ENCODE measurements at places on chromosomes 13 and 19.

- no peaks in the 10 kb centered on the region for H3K4me1 ChIP-seq
- H3K36me3 ChIP-seq: no peaks in the 10 kb centered on the region
- H3K27me3 ChIP-seq: no peaks in the 10 kb centered on the region
- H3K27ac ChIP-seq: no peak overlapping the region
- H3K4me3 ChIP-seq: no peak overlapping the region
- DNase-seq: no peak
Observed at GRCh38 chr13:110057052-110057451, 249.9 kb downstream of the COL4A1 start.

GRCh38 chr13:95239283-95239682, 62.0 kb downstream of the ABCC4 start:
- no peaks in the 10 kb centered on the region for H3K27me3 ChIP-seq
- peaks cover 11% of the 10 kb centered on the region for H3K4me1 ChIP-seq
- no peak overlapping the region for H3K4me3 ChIP-seq
- no peaks in the 10 kb centered on the region for H3K36me3 ChIP-seq

DNA sequence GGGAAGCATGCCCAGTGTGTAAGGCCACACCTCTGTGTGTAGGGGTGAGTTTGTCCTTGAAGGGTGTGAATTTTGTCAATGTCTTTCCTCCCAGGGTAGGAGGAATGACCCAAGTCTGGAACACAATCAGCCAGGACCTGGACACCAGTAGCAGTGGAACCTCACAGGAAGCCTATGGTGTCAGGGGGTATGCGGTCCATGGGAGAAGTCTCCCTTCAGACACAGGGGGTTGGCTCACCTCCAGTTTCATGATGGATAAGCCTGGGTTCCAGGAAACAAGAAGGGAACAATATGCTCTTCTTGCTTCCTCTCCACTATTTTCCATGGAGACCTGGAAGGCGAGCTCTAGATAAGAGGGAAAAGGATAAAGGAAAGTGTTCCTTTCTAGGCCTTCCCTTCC, 23.9 kb downstream of the B3GLCT start:
- no peak overlapping the region for H3K4me3 ChIP-seq
- H3K27ac ChIP-seq: no peak overlapping the region
- H3K4me1 ChIP-seq: no peaks in the 10 kb centered on the region
- H3K27me3 ChIP-seq: no peaks in the 10 kb centered on the region
- DNase-seq: no peak

DNA sequence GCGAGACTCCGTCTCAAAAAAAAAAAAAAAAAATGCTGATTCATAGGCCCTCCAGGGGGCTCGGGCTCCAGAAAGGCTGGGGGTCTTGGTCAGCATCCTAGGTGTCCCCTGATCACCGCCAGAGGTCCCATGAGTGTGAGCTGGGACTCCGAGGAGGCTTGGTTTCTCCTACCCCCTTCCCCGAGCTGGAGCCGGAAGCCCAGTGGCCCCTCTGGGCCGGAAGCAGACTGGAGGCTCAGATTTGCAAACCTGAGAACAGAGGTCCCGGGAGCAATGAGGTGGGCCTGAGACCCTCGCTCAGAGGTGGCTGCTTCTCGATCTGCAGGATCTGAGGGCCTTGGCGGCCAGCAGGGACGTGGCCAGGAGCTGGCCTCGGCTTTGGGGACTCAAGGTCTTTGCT, 41.5 kb downstream of the EFNA2 start:
- H3K36me3 ChIP-seq: no peaks in the 10 kb centered on the region
- DNase-seq: no peak
- H3K27me3 ChIP-seq: no peaks in the 10 kb centered on the region
- no peak overlapping the region for H3K27ac ChIP-seq

DNA sequence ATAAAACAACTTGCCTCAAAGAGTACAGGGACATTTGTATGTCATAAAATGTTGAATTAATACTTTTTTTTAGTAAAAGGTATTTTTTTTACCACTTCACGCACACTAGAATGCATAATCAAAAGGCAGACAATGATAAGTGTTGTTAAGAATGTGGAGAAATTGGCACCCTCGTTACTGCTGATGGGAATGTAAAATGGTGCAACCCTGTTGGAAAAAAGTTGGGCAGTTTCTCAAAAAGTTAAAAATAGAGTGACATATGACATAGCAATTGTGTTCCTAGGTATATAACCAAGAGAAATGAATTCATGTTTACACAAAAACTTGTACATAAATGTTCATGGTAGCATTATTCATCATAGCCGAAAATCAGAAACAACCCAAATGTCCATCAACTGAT, 109.5 kb downstream of the PIBF1 start:
- DNase-seq: no peak
- no peak overlapping the region for H3K4me3 ChIP-seq
- no peaks in the 10 kb centered on the region for H3K27me3 ChIP-seq
- H3K36me3 ChIP-seq: no peaks in the 10 kb centered on the region
- H3K4me1 ChIP-seq: no peaks in the 10 kb centered on the region
- H3K27ac ChIP-seq: no peak overlapping the region

GRCh38 chr19:13127811-13128575, 9.9 kb downstream of the NACC1 start:
- H3K36me3 ChIP-seq: peaks cover 6% of the 10 kb centered on the region
- no peak overlapping the region for H3K4me3 ChIP-seq
- no peak overlapping the region for H3K27ac ChIP-seq
- DNase-seq: no peak

- DNase-seq: peak; percentile 69
- H3K4me3 ChIP-seq: peak overlapping the region; percentile 18
- peaks cover 7% of the 10 kb centered on the region for H3K4me1 ChIP-seq
- H3K27me3 ChIP-seq: no peaks in the 10 kb centered on the region
- H3K36me3 ChIP-seq: no peaks in the 10 kb centered on the region
- no peak overlapping the region for H3K27ac ChIP-seq
Observed at GRCh38 chr19:50358483-50359327, 6.7 kb downstream of the NAPSA start.

- H3K4me1 ChIP-seq: peaks cover 15% of the 10 kb centered on the region
- H3K27ac ChIP-seq: no peak overlapping the region
- no peaks in the 10 kb centered on the region for H3K27me3 ChIP-seq
- peak; percentile 84 for DNase-seq
Observed at GRCh38 chr19:49339301-49340068, 4.3 kb downstream of the CD37 start.

GRCh38 chr13:75864718-75865117, 228.6 kb downstream of the LMO7 start:
- no peak overlapping the region for H3K27ac ChIP-seq
- DNase-seq: no peak
- no peaks in the 10 kb centered on the region for H3K4me1 ChIP-seq
- no peak overlapping the region for H3K4me3 ChIP-seq
- no peaks in the 10 kb centered on the region for H3K27me3 ChIP-seq
- no peaks in the 10 kb centered on the region for H3K36me3 ChIP-seq

DNA sequence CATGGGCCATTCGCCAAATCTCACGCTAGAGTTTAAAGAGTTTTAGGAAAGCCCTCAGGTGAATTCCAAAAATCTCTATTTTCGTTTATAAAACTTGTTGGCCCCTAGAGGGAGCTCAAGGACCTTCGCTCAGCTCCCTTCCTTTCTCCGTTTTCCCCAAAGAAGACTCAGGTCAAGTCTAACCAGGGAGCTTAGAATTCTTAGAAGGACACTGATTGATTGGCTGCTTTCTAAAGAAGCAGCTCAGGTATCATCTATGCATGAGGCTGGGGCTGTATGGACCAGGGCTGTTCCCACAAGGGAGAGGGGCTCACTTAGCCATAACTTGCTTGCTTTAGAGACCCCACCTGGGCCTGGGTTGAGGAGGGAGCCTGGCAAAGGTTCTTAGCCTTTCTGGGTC, 20.5 kb downstream of the DZIP1 start:
- peak; percentile 50 for DNase-seq
- H3K4me1 ChIP-seq: no peaks in the 10 kb centered on the region
- H3K4me3 ChIP-seq: no peak overlapping the region
- no peak overlapping the region for H3K27ac ChIP-seq
- peaks cover 17% of the 10 kb centered on the region for H3K36me3 ChIP-seq

- DNase-seq: no peak
- H3K4me3 ChIP-seq: no peak overlapping the region
- H3K27ac ChIP-seq: no peak overlapping the region
- peaks cover 4% of the 10 kb centered on the region for H3K4me1 ChIP-seq
- no peaks in the 10 kb centered on the region for H3K36me3 ChIP-seq
Observed at GRCh38 chr13:79462895-79463294, 18.1 kb upstream of the NDFIP2 start.

GRCh38 chr13:34942732-34943435, 814 bp downstream of the NBEA start:
- peak overlapping the region; percentile 70 for H3K4me3 ChIP-seq
- H3K4me1 ChIP-seq: peaks cover 13% of the 10 kb centered on the region
- DNase-seq: peak; percentile 19
- no peak overlapping the region for H3K27ac ChIP-seq
- H3K27me3 ChIP-seq: no peaks in the 10 kb centered on the region

GRCh38 chr13:31767175-31767900, 28.0 kb downstream of the RXFP2 start:
- no peak overlapping the region for H3K27ac ChIP-seq
- no peaks in the 10 kb centered on the region for H3K4me1 ChIP-seq
- no peak overlapping the region for H3K4me3 ChIP-seq
- no peaks in the 10 kb centered on the region for H3K36me3 ChIP-seq
- no peak for DNase-seq

DNA sequence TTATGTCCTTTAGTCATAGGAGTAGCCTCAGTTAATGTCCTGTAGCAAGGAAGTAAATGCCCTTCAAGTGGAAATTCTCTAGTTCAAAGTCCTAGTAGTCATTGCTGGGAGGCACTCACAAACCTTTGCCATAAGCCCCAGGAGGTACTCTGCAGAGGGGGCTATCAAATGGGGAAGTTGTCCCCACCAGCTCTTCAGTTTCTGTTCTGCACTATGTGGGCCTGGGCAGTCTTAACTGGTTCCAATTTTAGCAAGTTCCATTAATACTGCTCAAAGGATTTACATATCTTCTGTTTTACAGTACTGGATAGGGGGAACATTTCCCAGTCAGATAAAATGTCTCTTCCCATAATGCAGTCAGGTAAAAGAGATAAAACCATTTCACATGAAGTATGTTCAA, 101.3 kb downstream of the B3GLCT start:
- no peak overlapping the region for H3K4me3 ChIP-seq
- no peaks in the 10 kb centered on the region for H3K4me1 ChIP-seq
- H3K36me3 ChIP-seq: no peaks in the 10 kb centered on the region
- no peak for DNase-seq
- no peak overlapping the region for H3K27ac ChIP-seq

DNA sequence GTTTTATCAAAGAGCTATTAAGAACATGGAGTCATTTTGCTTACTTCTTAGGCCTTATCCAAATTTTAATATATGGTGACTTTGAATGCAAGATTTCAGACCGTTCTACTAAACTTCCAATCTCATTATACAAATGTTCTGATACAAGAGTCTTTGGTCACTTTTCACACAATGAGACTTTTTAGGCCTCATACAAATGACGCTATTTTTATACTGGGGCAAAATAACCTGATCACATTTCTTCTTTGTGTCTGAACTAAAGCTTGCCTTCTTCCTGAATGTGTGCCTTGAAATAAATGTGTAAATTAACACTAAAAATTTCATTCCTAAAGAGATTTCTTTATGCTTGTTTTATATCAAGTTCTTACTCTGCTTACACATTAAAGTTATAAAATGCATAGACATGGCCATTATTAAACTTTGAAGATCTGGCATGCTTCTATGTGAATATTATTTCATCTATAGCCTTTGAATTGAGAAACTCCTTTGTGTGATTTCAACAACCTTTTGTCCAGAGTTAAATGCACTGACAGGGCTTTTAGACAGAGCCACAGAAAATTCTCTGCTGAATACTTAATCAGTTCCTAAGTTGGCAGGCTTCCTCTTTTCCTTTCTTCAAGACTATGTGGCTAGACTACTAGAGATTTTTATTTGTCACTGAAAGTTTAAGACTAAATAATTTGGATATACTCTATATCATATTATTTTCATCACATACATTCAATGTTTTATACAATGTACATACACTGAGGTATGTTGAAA, 86.1 kb downstream of the EDNRB start:
- no peak overlapping the region for H3K27ac ChIP-seq
- H3K36me3 ChIP-seq: no peaks in the 10 kb centered on the region
- no peak for DNase-seq
- H3K4me1 ChIP-seq: no peaks in the 10 kb centered on the region
- H3K4me3 ChIP-seq: no peak overlapping the region
- no peaks in the 10 kb centered on the region for H3K27me3 ChIP-seq

DNA sequence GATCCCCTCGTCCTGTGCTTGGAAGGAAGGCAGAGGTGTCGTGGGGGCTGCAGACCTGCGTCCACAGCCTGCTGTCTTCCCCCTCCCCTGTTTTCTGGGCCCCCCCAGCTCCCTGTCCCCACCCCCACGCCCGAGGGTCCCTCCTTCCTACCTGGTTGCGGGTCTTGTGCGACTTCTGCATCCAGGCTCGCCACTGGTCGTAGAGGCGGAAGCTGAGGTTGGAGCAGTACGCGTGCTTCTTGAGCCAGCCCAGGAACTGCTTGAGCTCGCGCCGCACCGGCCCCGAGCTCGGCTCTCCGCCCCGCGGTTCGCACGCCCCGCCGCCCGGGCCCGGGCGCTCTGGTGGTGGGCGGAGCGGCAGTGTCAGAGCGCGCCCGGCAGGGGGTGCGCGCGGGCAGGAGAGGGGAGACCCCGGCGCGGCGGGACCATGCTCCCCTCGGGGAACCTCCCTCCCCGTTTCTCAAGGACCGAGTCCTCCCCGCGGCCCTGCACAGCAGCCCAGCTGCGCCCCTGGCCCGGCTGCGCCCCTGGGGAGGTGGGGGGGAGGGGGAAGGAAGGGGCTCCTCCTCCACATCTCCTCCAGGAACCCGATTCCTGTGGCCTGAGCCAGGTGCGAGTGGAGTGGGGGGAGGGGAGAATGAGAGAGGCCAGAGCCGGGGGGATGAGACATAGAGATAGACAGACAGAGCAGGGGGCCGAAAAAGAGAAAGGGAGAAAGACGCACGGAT, 5.7 kb downstream of the REX1BD start:
- no peak overlapping the region for H3K27ac ChIP-seq
- H3K4me3 ChIP-seq: no peak overlapping the region
- peak; percentile 80 for DNase-seq
- no peaks in the 10 kb centered on the region for H3K36me3 ChIP-seq
- H3K4me1 ChIP-seq: peaks cover 12% of the 10 kb centered on the region

- no peaks in the 10 kb centered on the region for H3K27me3 ChIP-seq
- no peaks in the 10 kb centered on the region for H3K4me1 ChIP-seq
- H3K4me3 ChIP-seq: no peak overlapping the region
Observed at GRCh38 chr13:50255639-50256038, 240.4 kb downstream of the KCNRG start.

GRCh38 chr13:29204651-29205050, 384.5 kb downstream of the MTUS2 start:
- H3K4me3 ChIP-seq: no peak overlapping the region
- no peaks in the 10 kb centered on the region for H3K27me3 ChIP-seq
- no peak overlapping the region for H3K27ac ChIP-seq
- DNase-seq: no peak
- no peaks in the 10 kb centered on the region for H3K36me3 ChIP-seq

DNA sequence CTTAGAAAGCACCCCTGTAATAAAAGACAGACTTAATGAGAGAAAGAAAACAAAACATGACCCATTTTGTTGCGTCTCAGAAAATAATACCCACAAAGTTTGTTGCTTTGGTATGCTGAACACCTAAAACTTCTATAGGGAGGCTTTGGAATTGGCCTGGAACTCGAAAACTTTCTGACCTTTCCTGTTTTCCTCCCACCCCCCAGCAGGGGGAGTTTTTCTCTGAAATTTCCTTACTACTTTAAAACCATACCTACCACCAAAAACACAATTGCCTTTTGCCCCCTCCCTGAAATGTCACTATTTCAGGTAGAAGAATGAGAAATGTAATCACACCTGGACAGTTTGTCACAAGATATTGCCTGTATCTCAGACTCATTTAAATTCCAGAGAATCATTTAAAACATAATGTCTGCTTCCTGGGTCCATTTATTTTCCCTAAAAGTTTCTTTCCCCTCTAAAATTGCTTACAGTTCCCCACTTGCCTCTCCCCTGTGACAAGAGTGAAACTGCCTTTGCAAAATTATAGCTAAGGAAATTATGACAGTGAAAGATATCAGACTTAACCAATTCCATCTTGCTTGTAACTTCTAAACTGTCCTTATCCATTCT, 2700.2 kb downstream of the PCDH9 start:
- no peaks in the 10 kb centered on the region for H3K4me1 ChIP-seq
- H3K36me3 ChIP-seq: no peaks in the 10 kb centered on the region

All from endothelial cell of umbilical vein (primary cell).